Mesothelial cell of epicardium (in vitro differentiated cells): ENCODE measurements at places on chromosomes 2 and 18. TPM values are rescaled to one million over a fixed set of nuclear protein-coding genes. Genes with fewer than 3 reads are reported as not detected.

The RTP5 gene
- not detected in 3 replicates for total RNA-seq

The EDAR gene
- 5.1 to 6.6 TPM (median 5.5 TPM) in 3 replicates for total RNA-seq

The SH2D6 gene
- total RNA-seq: 0.35 to 0.79 TPM (median 0.38 TPM) in 3 replicates

The B3GNT7 gene
- total RNA-seq: 5.2 to 7.0 TPM (median 5.6 TPM) in 3 replicates

The TOGARAM2 gene
- 0.16 to 0.40 TPM (median 0.38 TPM) in 3 replicates for total RNA-seq

The FAM228A gene
- total RNA-seq: 1.1 to 1.4 TPM (median 1.4 TPM) in 3 replicates

The SLC8A1 gene
- total RNA-seq: 27.2 to 30.7 TPM (median 29.6 TPM) in 3 replicates

The SERPINB12 gene
- not detected in 3 replicates for total RNA-seq

DNA sequence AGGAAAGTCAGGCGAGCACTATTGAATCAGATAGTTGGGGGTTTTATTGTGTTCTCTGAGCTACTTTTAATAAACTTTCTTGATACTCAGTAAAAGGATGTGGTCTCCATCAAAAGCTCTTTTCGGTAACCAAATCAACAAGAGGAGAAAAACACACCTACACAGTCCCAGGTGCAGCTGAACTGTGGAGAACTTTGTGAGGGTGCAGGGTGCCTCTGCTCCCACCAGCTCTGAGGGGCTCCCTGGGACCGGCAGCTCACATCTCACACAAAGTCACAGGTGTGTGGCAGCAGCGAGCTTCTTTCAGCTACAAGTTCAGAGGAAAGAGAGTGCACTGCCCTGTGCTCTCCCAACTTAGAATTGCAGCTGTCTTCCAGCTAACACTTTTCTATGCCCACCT, 650.4 kb downstream of the RNF144A start:
- no peak overlapping the region for H3K27ac ChIP-seq
- H3K4me3 ChIP-seq: no peak overlapping the region
- peaks cover 24% of the 10 kb centered on the region for H3K27me3 ChIP-seq
- H3K4me1 ChIP-seq: no peaks in the 10 kb centered on the region
- DNase-seq: no peak
- no peaks in the 10 kb centered on the region for H3K36me3 ChIP-seq

DNA sequence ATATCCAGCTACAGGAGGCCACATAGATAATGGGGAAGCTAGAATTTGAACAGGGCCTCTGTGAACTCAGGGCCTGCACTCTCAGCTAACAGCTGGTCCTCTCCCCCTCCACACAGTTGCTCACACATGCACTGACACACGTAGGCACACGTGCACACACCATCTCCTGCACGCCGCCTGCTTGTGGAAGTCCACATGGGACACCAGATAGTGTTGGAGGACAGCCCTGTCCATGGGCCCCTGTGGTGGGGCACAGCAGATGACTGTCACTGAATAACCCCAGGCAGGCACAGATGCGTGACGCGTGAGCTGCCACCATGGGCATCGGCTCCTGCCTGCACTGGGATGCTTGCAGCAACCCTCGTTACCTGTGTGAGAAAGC, 52.9 kb downstream of the ADI1 start:
- H3K4me3 ChIP-seq: no peak overlapping the region
- no peaks in the 10 kb centered on the region for H3K27me3 ChIP-seq
- no peak for DNase-seq
- H3K27ac ChIP-seq: no peak overlapping the region

DNA sequence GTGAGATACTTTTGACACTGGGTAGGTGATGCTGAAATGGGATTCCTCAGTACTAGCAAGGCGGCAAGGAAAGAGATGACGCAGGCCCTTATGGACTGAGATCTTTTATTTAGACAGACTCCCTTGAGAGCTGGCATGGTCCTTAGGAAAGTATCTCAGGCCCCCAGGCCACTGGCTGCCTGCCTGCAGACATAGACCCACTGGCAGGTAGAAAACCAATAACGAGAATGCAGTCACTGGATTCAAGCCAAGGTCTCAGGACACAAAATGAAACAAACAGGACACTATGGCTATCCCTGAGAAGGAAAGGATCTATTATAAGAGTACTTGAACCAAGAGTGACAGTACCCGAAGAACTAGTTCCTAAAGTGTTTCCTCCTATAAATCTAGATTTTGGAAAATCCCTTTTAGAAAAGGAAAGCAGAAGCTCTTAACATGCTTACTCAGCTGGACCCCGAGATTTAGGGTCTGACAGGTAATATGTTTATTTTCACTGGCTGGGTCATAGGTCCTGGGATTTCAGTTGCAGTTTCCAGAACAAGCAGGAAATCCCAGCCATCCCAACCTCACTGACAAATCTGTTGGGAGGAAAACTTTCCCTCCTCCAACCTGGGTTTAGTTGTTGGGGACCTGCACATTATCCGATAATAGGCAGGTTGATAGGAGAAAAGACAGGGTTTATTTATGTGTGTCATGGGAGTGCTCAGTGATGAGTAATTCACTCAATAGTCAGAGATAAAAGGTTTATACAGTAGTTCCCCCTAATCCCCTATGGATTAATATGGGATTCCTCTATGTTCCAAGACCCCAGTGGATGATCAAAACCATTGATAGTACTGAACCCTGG, 44.5 kb downstream of the COMMD1 start:
- no peak for DNase-seq
- no peaks in the 10 kb centered on the region for H3K27me3 ChIP-seq
- peak overlapping the region; percentile 88 for H3K27ac ChIP-seq
- H3K4me1 ChIP-seq: peaks cover 43% of the 10 kb centered on the region

- no peak for DNase-seq
- peaks cover 42% of the 10 kb centered on the region for H3K4me1 ChIP-seq
- H3K27ac ChIP-seq: peak overlapping the region; percentile 70
- no peak overlapping the region for H3K4me3 ChIP-seq
These were observed 85.3 kb downstream of the LDLRAD4 start for GRCh38 chr18:13303756-13304364.

DNA sequence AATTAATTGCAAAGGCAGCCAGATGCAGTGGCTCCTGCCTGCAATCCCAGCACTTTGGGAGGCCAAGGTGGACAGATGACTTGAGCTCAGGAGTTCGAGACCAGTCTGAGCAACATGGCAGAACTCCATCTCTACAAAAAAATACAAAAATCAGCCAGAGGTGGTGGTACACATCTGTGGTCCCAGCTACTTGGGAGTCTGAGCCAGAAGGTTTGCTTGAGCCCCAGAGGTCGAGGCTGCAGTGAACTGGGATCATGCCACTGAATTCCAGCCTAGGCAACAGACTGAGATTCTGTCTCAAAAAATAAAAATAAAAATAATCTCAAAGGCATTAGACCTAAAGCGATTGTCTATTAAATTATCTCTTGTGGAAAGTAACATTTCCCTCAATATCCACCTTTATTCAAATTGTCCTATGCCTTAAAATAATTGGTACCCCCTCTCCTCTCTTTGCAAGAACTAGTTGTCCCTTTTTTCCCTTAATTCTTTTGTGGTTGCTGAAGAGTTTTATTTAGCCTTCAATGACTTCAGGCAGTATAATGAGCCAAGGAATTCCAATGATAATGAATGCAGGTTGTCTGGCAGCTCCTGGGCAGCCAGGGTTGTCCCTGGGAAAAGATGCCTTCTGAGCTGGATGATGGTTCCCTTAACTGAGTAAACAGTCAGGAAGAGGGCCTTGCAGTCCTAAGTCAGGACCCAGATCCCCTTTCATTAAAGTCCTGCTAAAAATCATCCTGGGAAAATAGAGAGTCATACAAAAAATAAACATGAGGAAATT, 32.2 kb downstream of the GPR75 start:
- H3K27me3 ChIP-seq: no peaks in the 10 kb centered on the region
- peaks cover 4% of the 10 kb centered on the region for H3K36me3 ChIP-seq
- H3K4me1 ChIP-seq: peaks cover 3% of the 10 kb centered on the region
- no peak overlapping the region for H3K27ac ChIP-seq

GRCh38 chr2:172120118-172120517, 17.4 kb upstream of the DLX2 start:
- H3K27ac ChIP-seq: no peak overlapping the region
- no peaks in the 10 kb centered on the region for H3K36me3 ChIP-seq
- H3K4me1 ChIP-seq: peaks cover 3% of the 10 kb centered on the region
- no peak for DNase-seq
- H3K4me3 ChIP-seq: no peak overlapping the region

DNA sequence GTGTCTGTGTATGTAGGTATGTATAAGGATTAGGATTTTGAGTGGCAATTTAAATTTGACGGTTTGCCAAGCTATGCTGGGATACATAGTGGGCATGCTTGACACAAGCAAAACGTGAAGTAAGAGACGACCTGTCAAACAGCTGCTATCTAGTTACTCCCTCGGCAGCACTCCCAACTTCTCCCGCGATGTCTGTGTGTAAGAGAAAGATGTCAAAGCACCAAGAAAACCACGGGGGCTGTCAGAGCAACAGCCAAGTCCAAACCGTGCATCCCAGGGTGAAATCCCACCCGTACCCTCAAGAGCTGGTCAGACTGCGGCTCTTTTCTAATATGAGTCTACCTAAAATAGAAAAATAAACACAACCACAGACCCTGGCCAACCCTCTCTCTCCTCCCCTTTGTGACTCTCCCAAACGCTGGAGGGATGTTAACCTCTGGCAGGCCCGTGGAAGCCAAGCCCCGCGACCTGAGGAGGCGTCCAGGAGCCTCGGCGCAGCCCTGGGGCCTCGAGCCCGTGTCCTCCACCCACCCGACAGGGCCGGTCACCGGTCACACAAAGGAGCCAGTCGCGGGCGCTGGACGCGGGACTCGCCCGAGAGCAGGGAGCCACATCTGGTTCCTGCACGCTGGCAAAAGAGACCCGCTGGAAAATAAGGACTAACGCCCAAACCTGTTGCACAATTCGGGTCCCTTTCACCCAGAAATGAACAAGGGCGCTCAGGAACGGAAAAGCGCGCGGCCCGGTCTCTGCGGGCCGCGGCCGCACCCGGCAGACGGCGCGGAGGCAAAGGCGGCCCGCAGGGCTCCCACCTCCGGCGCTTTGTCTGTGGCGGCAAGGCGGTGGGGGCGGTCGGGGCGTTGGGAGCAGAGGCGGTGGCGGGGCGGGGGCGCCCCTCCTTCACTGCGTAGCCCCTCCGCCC, 925 bp downstream of the SESTD1 start:
- H3K27ac ChIP-seq: peak overlapping the region; percentile 94
- DNase-seq: peak; percentile 33
- H3K27me3 ChIP-seq: peaks cover 5% of the 10 kb centered on the region

GRCh38 chr18:51082571-51083267, 52.7 kb downstream of the SMAD4 start:
- H3K36me3 ChIP-seq: peaks cover 60% of the 10 kb centered on the region
- H3K27me3 ChIP-seq: no peaks in the 10 kb centered on the region
- peaks cover 2% of the 10 kb centered on the region for H3K4me1 ChIP-seq
- H3K27ac ChIP-seq: peak overlapping the region; percentile 45

DNA sequence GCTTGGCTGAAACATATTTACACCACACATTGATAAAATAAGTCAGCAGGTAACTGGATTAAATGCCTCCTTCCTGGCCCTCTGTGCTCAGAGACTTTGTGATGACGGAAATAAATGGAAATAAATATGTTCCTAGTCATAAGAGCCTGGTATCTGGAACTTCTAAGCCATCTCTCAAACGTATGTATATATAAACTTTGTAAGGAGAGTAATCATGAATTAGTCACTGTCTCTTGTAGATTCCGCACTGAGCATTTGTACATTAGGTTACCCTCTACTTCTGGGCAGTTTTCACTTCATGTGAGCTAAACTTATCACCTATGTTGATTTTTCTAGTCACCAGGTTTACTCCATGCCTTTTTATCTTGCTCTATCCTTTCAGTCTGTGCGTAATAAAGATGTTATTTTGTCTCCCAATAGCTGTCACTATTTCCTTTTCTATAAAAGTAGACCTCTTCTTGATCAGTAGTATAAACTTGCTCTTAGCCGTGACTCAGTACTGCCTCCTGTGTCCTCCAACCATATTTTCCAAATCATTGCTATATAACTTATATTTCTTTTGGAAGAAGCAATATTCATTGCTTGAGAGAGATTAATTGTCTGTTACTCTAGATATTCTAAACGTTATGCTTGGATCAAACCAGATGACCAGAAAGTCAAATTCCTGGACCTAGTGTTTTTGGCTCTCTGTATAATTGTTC, 53.2 kb downstream of the FEZ2 start:
- no peak overlapping the region for H3K4me3 ChIP-seq
- H3K4me1 ChIP-seq: peaks cover 21% of the 10 kb centered on the region
- H3K27me3 ChIP-seq: no peaks in the 10 kb centered on the region
- DNase-seq: no peak
- peaks cover 35% of the 10 kb centered on the region for H3K36me3 ChIP-seq
- peak overlapping the region; percentile 23 for H3K27ac ChIP-seq

DNA sequence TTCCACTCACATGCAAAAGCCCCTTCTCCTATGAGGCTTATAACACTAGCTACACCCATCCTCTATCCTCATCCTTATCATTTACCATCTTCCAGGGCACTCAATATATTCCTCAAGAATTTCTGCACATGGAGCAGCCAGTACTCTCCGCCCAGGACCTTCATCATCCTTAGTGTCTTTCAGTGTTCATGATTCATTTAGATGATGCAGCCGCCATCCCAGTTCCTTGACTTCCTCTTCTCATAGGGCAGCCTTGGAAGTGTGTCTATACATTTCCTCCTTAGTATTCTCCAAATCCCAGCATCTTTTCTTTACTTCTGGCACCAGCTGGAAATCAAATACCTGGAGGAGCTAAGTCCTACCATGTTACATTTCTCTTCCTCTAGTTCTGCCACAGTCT, 3.0 kb upstream of the ITSN2 start:
- no peaks in the 10 kb centered on the region for H3K27me3 ChIP-seq
- no peak for DNase-seq
- peaks cover 9% of the 10 kb centered on the region for H3K4me1 ChIP-seq
- H3K4me3 ChIP-seq: no peak overlapping the region
- H3K36me3 ChIP-seq: no peaks in the 10 kb centered on the region

- H3K27ac ChIP-seq: peak overlapping the region; percentile 72
- H3K4me3 ChIP-seq: no peak overlapping the region
- no peaks in the 10 kb centered on the region for H3K27me3 ChIP-seq
- H3K4me1 ChIP-seq: peaks cover 31% of the 10 kb centered on the region
These were observed 65.0 kb downstream of the BABAM2 start for GRCh38 chr2:27955384-27956161.

GRCh38 chr2:122075381-122075780, 319.9 kb downstream of the TSN start:
- no peak overlapping the region for H3K27ac ChIP-seq
- no peak for DNase-seq
- no peaks in the 10 kb centered on the region for H3K27me3 ChIP-seq
- no peaks in the 10 kb centered on the region for H3K36me3 ChIP-seq
- no peaks in the 10 kb centered on the region for H3K4me1 ChIP-seq
- no peak overlapping the region for H3K4me3 ChIP-seq
